Stimulated activated CD8-positive, alpha-beta memory T cell treated with anti-CD3 and anti-CD28 coated beads, Interleukin-12 subunit alpha, Interleukin-12 subunit beta, amount 100 ng/mL, for 4 hours (primary cell): ENCODE measurements at places on chromosomes 16 and 17.

DNA sequence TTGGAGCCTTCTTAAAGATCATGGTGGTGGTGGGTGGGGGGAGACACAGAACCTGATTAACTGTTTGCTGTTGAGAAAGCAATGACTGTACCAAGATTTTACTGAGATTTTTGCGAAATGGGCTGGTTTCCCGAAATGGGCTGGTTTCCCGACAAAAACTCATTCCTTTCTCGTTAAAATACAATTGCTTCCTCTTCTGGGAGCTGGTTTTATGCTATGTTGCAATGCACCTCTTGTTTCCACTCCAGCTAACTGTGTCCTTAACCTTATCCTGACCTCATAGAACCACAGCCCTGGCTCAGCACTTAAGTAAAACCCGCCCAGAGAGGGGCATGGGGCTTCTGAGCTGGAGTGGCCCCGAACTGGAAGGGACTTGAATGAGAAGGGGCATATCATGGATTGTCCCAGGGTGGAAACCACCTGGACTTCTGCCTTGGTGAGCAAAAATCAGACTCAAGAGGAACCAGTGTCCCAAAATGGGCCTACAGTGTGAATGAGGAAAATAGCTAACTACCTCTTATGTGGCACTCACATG is 20.9 kb downstream of the FAM20A start:
- no peak for DNase-seq

- no peak for DNase-seq
Measured at GRCh38 chr17:77831474-77832179, 126.9 kb upstream of the TNRC6C start.

DNA sequence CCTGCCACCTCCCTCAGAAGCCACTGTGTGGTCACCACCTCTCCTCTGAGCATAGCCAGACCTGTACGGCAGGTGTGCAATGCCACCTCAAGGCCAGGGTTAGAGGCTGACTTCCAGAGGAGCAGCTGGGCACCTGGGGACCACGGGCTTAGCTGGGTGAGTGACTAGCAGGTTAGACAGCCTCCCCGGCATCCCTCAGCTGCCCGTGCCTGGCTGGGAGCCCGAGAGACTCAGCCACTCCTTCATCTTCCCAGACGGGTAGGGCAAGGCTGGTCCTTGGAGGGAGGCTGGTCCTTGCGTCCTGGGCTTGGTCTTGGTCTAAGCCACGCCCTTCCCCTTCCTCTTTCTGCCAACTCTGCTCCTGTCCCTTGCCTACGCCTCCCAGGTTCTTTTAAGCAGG is 7.8 kb downstream of the CRHR1 start:
- DNase-seq = no peak

DNA sequence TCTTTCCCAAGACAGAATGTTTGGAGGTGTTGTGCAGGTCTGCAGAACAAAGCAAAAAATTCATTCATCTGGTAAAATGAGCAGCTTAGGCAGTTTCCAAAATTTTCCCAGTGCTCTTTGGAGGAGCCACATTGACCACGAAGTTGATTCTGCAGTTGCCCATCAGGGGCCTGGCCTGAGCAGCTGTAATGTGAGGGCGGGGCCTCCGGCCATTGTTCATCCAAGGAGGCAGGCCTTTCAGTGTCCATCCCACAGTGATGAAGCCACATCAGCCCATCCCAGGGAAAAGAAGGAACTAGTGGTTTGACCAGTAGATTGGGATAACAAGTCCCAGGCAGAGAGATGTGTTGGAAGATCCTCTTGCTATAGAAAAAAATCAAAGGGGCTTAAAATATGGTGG is 10.1 kb downstream of the UBFD1 start:
- DNase-seq = no peak

GRCh38 chr17:79587945-79588344 is 22.9 kb downstream of the RBFOX3 start:
- no peak for DNase-seq

GRCh38 chr16:8848939-8849391 is 19.8 kb downstream of the CARHSP1 start:
- DNase-seq = no peak

GRCh38 chr17:71472809-71473789 is 647.7 kb upstream of the SOX9 start:
- DNase-seq = no peak

GRCh38 chr17:38600416-38600815 is 5.3 kb downstream of the SRCIN1 start:
- no peak for DNase-seq
